ENCODE measurements at places on chromosomes 12 and 14. TPM values are rescaled to one million over a fixed set of nuclear protein-coding genes. Genes with fewer than 3 reads are reported as not detected.

Gene CCDC177
- total RNA-seq, result not detected

Gene BCL2L2
- 43.9 TPM for total RNA-seq

Gene SLC6A13
- total RNA-seq, result 5.0 TPM

Gene NUAK1
- 17.5 TPM for total RNA-seq

Gene TAS2R30
- total RNA-seq, result 3.9 TPM

Gene NR2C1
- total RNA-seq, result 38.2 TPM

Gene TRIAP1
- total RNA-seq, result 20.4 TPM

- H3K4me3 ChIP-seq, result no peak overlapping the region
- H3K4me1 ChIP-seq, result no peaks in the 10 kb centered on the region
Observed at GRCh38 chr14:44782775-44783238, 178.9 kb downstream of the KLHL28 start.

- peaks cover 8% of the 10 kb centered on the region for H3K27me3 ChIP-seq
- H3K4me3 ChIP-seq, result no peak overlapping the region
- no peak for DNase-seq
- no peak overlapping the region for H3K27ac ChIP-seq
Observed at GRCh38 chr12:107309020-107309419, 215.7 kb upstream of the CRY1 start.

DNA sequence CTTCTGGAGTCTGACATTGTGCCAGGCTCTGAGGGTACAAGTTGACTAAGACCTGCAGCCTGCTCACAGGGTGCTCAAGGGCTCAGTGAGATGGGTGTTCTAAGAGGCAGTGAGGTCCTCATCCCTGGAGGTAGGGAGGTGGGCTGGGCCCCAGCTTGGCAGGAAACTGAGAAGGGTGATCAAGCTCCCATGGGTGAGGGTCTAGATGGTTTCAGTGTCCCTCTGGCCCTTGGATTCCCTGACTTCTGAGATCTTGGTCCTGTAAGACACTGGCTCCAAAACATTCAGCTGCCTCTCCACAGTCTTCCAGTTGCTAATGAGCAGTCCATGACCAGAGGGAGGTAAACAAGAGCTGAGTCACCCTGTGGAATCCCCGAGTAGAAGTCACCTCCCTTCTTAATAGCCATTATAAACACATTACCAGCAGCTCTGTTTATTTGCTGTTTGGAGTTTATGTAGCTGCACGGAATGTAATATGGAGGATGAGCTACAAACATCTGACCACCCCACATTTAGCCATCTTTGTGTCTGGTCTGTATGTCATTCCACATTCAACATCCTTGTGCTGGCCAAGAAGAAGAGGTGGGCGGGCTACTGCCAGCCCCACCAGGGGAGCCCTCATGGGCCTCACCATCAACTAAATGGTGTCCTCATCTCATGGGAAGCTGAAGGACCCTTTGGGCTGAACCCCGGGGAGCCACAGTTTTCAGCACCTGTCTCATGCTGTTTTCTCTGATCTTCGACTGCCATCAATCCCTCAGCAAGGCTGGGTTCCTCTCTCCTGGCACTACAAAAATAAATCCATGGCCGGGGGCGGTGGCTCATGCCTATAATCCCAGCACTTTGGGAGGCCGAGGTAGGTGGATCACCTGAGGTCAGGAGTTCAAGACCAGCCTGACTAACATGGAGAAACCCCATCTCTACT lies 37.2 kb upstream of the BDKRB2 start:
- no peak overlapping the region for H3K4me3 ChIP-seq
- no peak overlapping the region for H3K27ac ChIP-seq
- H3K36me3 ChIP-seq, result no peaks in the 10 kb centered on the region
- H3K4me1 ChIP-seq, result no peaks in the 10 kb centered on the region

- H3K27ac ChIP-seq, result no peak overlapping the region
- H3K36me3 ChIP-seq, result no peaks in the 10 kb centered on the region
- no peak overlapping the region for H3K4me3 ChIP-seq
Observed at GRCh38 chr12:15168026-15168678, 53.1 kb downstream of the RERG start.

DNA sequence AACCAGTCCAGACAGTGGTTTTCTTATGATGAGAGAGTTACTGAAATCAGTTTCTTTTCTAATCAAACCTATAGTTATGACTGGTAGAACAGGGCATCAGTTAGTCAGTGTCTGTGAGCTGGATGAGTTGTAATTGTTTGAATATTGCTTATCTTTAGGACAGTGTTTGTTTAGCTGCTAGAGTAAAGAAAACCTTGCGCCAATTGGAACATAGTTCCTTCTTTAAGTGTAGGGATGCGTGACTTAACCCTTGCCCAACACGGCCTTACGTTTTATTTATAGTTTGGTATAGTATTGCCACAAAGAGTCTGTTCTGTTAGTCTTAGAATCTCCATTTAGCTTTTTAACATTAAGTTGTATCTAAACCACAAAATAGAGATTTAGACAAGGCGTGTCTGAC lies 572.6 kb downstream of the SLC16A7 start:
- H3K4me1 ChIP-seq, result no peaks in the 10 kb centered on the region
- no peak for DNase-seq
- H3K4me3 ChIP-seq, result no peak overlapping the region
- H3K27me3 ChIP-seq, result no peaks in the 10 kb centered on the region
- no peak overlapping the region for H3K27ac ChIP-seq
- no peaks in the 10 kb centered on the region for H3K36me3 ChIP-seq

DNA sequence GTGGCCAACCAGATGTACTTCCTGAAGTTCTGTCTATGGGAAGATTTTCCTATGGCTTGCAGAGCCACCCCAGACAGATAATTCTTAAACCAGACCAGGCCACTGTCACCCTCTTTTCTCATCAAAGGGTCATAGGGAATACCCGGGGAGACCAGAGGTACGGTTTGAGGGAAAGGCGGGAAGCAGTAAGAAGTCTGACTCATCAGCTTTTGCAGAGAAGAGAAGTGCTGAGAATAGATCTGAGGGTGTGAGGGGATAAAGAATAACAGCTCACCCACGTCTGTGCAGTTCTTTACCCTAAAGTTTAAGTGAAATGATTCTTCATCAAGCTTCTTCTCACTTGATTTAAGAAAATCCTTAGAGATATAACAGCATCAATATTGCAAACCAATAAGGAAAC lies 21.3 kb upstream of the POC1B start:
- H3K36me3 ChIP-seq, result no peaks in the 10 kb centered on the region
- H3K4me1 ChIP-seq, result peaks cover 23% of the 10 kb centered on the region
- DNase-seq, result no peak
- no peaks in the 10 kb centered on the region for H3K27me3 ChIP-seq
- no peak overlapping the region for H3K4me3 ChIP-seq
